ENCODE measurements at places on chromosomes 12 and 14.

DNA sequence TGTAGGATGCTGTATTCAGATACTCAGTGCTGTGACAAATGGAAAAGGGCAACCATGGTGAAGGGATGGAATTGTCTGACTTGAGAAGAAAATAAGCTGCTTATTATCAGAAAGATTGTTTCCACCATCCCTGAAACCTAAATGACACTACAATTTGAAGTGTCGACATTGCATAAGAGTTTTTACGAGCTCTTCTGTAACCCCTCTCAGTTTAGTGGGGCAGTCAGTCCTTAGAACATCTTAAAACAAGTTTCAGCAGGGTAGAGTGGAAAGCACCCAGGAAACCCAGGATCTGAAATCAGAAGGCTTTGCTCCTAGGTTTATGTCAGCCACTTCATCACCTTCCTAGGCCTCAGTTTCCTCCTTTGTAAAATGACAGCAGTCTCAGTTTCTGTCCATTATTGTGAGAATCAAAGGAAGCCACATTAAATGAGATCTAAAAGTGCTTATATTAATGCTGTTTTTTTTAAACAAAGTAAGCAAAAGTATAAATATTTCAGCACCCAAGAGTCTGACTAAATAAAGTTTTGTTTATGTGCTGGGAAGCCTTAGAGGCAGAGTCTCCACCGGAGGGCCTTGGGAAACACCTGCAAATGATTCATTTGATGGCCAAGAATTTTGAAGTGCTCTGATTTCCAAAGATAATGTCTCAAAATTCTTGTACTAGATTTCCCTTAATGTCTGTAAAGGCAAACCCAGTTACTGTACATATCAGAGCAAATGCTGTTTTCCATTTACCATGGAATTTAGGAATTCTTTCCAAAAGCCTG, 1.8 kb downstream of the IFT43 start:
- DNase-seq = no peak

GRCh38 chr14:46322076-46322475, 329.5 kb downstream of the RPL10L start:
- no peak for DNase-seq

DNA sequence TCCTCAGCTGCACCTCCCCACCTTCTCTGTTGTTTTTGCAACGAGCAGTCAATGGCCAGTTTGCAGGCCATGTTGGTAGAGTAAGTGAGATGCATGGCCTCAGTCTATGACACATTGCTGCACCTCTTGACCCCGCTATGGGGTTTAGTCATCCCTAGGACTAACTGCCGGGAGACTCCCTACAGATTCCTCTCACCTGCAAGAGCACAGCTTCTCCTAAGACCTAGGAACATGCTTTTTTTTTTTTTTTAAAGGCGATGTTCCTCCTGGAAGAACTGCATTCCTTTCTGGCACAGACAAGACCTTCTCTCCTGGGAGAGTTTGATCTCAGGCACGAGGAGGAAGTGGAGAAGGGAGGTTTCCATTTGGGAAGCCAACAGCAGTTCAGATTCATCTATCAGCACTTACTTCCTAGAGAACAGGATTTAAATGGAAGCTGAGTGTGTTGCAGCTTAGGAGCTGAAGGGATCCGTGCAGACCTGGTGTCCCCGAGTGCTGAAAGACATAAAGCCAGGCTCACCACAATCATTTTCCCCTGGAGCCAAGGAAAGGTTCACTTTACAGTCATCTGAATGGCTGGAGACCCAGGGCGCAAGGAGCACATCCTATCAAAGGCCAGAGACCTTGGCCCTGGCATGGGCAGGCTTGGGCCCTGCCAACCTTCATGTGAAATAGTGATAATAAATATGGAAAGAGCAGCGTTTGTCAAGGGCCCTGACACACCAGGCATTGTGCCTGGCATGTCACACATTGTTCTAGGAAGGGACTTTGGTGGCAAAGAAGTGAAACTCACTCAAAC, 104.1 kb downstream of the LGMN start:
- DNase-seq = no peak

GRCh38 chr14:87233806-87234384, 759.1 kb downstream of the GALC start:
- no peak for DNase-seq

DNA sequence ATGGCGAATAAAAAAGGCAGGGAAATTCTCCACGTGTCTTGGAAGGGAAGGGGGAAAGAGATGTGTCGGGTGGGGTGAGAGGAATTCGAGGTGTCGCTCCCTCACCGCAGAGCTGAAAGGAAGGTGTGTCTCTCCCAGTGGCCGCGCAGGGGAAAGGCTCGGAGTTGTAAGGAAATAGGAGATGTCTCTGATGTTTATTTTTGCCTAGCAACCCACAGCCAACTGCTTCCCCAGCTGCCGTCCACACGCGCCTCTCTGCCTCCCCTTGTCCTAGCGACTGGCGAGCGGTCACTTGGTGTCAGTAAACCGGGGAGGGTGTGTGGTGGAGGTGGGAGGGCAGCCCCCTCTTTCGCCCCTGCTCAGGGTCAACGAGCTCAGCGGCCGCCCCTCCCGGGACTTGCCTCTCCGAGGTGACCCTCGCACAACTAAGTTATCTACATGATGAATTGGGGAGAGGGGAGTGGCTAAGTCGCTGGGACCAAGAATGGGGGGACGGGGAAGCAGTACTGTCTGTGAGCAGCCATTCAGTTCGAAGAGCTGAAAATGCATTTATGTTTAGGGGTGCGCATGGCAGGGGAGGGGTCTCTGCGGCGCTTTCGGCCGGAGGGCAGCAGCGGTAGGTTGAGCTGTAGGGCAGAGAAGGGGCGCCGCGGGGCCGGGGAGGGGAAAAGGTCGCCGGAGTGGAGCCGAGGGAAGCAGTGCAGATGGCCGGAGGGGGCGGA, 585 bp upstream of the DYRK2 start:
- no peak for DNase-seq

GRCh38 chr12:131860472-131861260, 32.5 kb downstream of the MMP17 start:
- DNase-seq = no peak

DNA sequence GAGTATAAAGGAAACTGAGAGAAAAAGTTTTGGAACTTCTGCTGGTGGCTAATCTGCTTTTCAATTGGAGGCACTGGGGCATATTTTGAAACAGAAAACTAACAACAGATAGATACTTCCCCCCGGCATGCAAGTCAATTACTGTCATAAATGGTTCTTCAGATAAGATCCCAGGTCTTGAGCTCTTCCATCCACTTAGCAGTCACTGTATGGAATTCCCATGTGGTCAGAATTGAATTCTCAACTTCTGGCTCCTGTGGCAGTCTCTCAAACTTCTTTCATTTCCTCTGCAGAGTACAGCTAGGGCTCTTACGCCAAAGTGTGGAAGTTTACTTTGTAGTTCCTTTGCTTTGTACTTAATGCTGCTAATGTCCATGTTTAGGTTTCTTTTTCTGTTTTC, 452.2 kb downstream of the IPO8 start:
- no peak for DNase-seq

GRCh38 chr14:52369305-52369801, 55.2 kb downstream of the PTGER2 start:
- no peak for DNase-seq

- no peak for DNase-seq
Measured at GRCh38 chr14:99754141-99755067, 38.8 kb upstream of the EML1 start.

DNA sequence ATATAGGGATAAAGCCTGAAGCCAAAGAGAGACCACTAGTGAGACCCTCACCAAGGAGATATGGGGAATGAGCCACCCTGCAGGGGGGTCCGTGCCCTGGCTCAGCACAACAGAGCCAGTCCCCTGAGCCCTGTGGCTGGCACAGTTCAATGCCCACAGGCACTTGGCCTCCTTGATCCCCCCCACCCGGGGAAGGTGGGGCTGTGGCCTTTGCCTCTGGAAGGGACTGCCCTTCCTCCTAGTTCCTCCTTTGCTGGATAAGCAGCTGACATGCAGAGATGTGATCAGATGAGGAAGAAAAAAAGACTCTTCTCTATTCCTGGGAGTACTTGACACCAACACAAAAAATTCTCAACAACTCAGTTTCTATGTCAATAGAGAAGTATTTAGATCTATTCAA, 19.9 kb downstream of the TTC7B start:
- DNase-seq = no peak

- DNase-seq = no peak
Measured at GRCh38 chr12:52942066-52942900, 6.6 kb upstream of the KRT18 start.

- no peak for DNase-seq
Measured at GRCh38 chr12:125440399-125440798, 375.2 kb downstream of the AACS start.

GRCh38 chr14:55851961-55852360, 266.2 kb upstream of the PELI2 start:
- no peak for DNase-seq

DNA sequence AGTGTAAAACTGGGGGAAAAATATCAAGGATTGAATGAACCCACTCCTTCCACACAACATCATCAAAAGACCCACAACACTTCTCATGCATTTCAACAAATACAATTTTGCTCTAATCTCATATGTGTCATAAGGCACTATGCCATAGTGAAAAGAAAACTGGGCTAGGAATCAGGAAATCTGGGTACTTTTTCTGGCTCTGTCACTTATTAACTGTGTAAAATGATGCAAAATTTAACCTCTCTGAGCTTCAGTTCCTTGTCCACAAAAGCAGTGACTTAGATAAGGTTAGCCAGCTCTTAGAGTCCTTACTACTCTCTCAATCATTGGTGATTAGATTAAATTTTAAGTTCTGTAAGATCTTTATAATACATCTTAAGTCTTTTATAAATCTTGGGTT, 250.5 kb upstream of the SOX5 start:
- DNase-seq = no peak

GRCh38 chr12:72734581-72734980, 462.4 kb downstream of the TRHDE start:
- DNase-seq = no peak

GRCh38 chr12:105858981-105859710, 279.6 kb downstream of the NUAK1 start:
- DNase-seq = no peak

GRCh38 chr12:42402821-42403411, 76.9 kb downstream of the PPHLN1 start:
- no peak for DNase-seq

DNA sequence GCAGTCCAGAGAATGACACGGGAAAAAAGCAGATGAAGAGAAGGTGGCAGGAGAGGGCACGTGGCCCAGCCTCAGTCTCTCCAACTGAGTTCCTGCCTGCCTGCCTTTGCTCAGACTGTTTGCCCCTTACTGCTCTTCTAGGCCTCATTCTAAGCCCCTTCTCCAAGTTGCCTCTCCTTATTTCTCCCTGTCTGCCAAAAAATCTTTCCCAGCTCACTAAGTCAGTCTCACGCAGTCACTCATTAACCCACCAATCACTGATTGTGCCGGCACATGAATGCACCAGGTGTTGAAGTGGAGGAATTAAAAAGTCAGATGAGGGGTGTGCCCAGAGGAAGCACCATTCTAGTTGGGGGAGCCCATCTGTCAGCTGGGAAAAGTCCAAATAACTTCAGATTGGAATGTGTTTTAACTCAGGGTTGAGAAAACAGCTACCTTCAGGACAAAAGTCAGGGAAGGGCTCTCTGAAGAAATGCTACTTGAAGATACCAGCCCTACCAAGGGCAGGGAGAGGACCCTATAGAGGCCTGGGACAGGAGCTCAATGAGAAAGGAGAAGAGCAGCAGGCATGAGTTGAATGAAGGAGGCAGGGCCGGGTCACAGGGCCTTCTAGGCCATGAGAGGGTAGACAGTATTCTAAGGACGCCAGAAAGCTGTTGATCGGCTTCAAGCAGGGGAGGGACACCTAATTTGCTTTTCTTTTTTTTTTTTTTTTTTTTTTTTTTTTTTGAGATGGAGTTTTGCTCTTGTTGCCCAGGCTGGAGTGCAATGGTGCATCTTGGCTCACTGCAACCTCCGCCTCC, 40.9 kb downstream of the DAD1 start:
- DNase-seq = no peak

- DNase-seq = no peak
Measured at GRCh38 chr12:51533799-51534198, 57.2 kb upstream of the SCN8A start.

- no peak for DNase-seq
Measured at GRCh38 chr12:1927751-1928351, 9.4 kb upstream of the CACNA2D4 start.

GRCh38 chr12:59401862-59402261, 194.0 kb upstream of the SLC16A7 start:
- no peak for DNase-seq

DNA sequence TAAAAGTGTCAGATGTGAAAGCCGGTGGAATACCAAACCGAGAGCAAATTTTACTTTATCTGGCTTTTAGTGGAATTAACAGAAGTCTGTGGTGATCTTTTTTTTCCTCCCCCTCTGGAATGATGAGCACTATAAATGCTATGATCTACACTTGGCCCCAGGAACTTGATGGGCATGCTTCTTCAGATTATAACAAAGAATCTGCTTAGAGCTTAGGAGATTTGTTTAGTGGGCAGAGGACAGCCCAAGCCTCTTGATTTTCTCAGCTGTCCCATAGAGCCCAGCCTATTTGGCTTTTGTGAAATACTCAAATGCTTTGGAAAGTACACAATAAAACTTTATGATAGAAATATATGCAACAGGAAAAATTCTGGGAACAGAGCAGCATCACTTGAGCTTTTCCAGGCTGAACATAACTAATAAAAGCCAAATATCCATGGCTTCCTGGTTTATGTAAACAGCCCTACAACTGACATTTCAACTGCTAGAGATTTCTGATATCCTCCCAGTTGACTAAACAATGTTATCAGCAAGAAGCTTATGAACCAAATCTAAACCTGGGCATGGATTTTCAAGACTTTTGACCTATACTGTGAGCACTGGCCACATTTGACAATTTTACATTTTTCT, 149.6 kb downstream of the PLXNC1 start:
- no peak for DNase-seq

GRCh38 chr14:59184396-59184795, 4.1 kb upstream of the DAAM1 start:
- DNase-seq = no peak

DNA sequence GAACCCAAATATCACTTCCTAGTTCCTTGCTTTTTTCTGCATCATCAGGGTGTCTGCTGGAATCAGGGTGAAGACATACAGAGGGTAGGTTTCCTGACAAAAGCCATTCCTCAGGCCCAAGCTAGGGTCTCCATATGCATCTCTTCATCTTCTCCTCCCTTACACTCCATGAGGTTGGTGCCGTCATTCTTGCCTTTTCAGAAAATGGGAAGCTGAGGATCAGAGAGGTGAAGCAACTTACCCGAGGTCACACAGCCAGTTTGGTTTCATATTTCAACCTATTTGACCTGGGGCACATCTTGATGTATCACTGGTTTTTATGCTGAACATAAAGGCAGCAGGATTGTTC, 7.3 kb upstream of the FAM222A start:
- DNase-seq = no peak

DNA sequence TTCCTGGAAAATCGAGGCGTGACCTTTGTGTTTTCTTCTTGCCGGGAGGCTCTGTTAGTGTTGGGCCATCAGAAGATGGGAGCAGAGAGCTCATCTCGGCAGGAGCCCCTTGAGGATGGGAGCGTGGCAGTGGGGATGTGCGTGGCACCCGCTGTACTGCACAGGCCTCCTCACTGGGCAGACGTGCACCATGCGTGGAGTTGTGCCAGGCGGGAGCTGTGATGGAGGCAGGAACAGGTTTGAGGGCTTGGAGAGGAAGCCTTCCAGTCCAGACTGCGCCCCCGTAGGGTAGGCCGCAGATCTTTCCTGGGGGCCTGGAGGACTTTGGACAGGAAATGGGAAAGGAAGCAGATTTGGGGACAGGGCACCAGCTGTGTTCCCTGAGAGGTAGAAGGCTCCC, 197.5 kb downstream of the TSPAN9 start:
- DNase-seq = no peak

GRCh38 chr12:130213249-130213648, 51.0 kb downstream of the FZD10 start:
- DNase-seq = no peak

GRCh38 chr12:46647034-46647433, 178.8 kb downstream of the SLC38A4 start:
- no peak for DNase-seq

All from stimulated activated CD8-positive, alpha-beta memory T cell treated with anti-CD3 and anti-CD28 coated beads, Interleukin-15, amount 100 ng/mL, for 1 hour (primary cell).